ENCODE measurements at places on chromosomes 12 and 14.

DNA sequence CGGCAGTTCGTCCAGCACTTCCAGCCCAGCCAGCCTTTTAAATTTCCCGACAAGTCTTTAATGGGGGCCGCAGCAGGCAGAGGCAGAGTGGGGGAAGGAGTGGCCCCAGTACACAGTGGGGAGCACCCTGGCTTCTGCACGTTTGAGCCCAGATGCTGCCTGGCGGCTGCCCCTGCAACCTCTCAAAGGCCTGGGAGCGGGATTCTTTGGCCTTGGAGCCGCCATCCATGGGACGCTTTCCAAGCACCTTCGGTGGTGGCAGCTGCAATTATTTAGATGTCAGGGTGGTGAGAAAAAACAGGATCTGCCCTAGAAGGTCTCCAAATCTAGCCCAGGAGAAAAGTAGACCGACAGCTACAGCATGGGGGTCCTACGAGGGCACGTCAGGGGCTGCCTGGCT, 46.0 kb downstream of the FAM222A start:
- DNase-seq: no peak

- no peak for DNase-seq
Observed at GRCh38 chr14:96579358-96579757, 77.2 kb downstream of the PAPOLA start.

DNA sequence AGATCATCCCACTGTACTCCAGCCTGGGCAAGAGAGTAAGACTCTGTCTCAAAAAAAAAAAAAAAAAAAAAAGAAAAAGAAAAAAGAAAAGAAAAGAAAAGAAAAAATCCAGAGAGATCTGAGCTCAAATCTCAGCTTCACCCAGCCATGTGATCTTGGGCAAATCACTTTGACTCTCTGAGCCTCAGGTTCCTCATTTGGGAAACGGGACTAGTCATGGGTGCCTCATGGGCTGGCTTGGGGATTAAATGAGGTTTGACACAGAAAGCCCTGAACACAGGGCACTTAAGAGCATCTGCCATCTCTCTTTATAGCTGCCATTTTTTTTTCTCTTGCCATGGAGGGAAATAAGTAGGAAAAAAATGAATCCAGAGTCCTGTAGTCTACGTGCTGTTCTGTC, 86.2 kb upstream of the MYL2 start:
- no peak for DNase-seq

DNA sequence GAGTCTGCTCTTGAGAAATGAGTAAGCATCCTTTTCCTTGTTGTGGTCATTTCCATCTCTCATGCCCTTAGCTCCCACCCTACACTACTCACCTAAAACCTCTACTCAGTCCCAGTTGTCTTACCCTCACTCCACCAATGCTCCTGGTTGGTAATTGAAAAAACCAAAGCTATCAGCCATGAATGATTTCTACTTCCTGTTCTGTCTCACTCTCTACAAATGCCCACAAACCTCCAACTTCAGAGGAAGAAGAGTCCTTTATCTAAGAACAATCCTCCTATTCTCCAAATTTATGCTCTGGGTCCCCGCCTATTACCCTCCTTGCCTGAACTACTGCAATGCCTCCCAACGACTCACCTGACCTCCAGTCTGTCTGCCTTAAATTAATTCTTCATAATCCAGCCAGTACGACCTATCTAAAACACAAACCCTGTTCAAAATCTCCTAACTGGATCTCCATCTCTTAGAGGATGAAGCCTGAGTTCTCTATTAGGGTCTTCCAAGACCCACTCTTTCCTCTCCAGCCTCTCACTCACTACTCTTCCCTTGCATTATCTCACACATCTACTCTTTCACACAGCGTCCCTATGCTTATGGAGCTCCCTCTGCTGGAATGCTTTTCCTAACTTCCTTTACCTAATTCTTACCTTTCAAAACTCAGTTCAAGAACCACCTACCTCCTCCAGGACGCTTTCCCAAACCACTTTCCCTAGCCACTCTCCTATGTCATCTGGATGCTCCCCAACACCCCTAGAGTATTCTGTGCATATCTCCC, 2.2 kb downstream of the DHRS1 start:
- DNase-seq: no peak

- no peak for DNase-seq
Observed at GRCh38 chr14:69358233-69358963, 39.7 kb downstream of the ERH start.

DNA sequence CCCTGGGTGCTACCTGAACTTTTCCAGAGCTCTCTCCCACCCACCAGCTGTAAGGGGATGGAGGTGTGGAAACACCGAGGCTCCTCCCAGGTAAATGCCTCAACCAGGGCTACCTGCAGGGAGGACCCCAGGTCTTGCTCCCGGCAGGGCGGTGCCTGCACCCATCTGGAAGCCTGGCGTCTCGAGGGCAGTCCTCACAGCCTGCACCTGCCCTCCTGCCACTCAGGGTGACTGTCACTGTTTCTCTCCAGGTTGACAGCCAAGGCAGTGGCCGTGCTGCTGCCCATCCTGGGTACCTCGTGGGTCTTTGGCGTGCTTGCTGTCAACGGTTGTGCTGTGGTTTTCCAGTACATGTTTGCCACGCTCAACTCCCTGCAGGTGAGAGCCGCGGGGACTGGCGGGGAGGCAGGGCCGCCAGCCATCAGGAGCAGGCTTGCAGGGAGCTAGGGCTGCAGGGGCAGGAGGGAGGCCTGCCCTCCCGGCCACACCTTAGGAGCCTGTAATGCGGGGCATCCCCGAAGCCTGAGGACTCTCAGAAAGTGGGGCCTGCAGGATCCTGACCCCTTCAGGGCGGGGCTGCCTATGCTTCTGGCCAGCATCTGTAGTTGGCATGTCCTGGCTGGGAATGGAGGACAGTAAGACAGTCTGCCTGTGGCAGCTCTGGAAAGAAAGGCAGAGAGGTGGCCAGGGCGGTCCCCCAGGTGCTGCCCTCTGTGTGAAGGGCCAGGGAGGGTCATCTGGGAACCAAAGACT, 182.3 kb downstream of the ADGRD1 start:
- no peak for DNase-seq

GRCh38 chr12:111444925-111445725, 39.4 kb downstream of the SH2B3 start:
- peak; percentile 41 for DNase-seq

- DNase-seq: no peak
Observed at GRCh38 chr14:100541621-100542560, 45.3 kb downstream of the BEGAIN start.

- no peak for DNase-seq
Observed at GRCh38 chr12:112714166-112714710, 77.3 kb upstream of the RPH3A start.

GRCh38 chr14:93430315-93431035, at the start of gene UNC79:
TSS of gene UNC79 (plus strand) at chr14:93430939. CDS start at chr14:93431030, 91 bp downstream.
- peak; percentile 67 for DNase-seq

- DNase-seq: no peak
Observed at GRCh38 chr12:18808221-18808620, 70.3 kb downstream of the CAPZA3 start.

Measured in hypothalamus (tissue), 51 donors.